ENCODE measurements at places on chromosomes 2 and 18.
A peak's percentile ranks its signal among the peaks of the same experiment; 100 is the strongest.

- peak; percentile 79 for DNase-seq
Observed at GRCh38 chr2:98598781-98599428, 9.4 kb downstream of the COA5 start.

DNA sequence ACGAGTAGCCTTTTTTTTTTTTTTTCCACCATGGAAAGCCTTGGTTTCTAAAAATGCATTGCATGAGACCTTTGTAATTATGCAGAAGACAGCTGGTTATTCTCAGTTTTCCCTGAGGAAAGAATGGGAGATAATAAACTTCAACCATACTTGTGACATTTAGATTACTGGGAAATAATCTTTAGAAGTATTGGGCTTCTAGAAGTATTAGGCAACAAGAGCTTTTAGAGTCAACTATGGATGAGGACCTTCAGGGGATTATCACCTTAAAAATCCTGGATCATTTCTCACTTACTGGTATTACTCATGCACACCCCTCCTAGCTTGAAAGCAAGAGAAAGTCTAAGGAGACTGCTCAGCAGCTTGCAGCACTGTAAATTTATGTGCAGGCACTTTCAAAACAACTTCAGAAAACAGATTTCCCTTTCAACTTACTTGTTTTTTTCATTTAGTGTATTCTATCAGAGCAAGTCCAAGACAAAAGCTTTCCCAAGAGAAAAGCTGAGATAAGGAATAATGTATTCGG is 175.9 kb downstream of the NRXN1 start:
- no peak for DNase-seq

- no peak for DNase-seq
Observed at GRCh38 chr2:231184319-231184718, 14.1 kb upstream of the ARMC9 start.

DNA sequence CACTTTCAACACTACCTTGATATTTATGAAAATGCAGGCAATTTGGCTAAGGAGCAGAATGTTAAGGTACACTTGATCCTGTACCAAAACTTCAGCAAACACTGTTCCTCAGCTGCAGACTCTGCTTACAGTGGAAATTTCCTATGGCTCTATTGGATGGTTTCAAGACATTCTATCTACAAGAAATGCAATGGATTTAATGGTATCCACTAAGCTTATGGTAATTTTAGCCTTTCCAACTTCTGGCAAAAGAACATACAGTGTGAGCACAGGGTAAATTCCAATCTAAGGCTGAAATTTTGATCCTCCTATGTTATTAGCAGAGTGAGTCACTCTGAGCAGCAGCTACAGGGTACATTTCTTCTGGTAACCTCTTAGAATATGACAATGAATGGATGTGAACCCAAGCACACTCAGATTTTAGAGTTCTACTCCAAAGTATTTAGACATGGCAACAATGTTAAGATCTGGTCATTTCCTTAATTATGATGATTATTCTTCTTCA is 361.8 kb upstream of the PIK3C3 start:
- no peak for DNase-seq

GRCh38 chr2:186183406-186183805 is 302.7 kb upstream of the ZC3H15 start:
- no peak for DNase-seq

GRCh38 chr2:61181382-61182058 is 19.5 kb downstream of the C2orf74 start:
- DNase-seq, result peak; percentile 44

- peak; percentile 57 for DNase-seq
Observed at GRCh38 chr2:74850496-74851190, 16.7 kb downstream of the HK2 start.
